NCI-H1417 treated with DMSO at 0.1 percent for 48 hours (cell line): ENCODE measurements at places on chromosomes 1 and 21.

DNA sequence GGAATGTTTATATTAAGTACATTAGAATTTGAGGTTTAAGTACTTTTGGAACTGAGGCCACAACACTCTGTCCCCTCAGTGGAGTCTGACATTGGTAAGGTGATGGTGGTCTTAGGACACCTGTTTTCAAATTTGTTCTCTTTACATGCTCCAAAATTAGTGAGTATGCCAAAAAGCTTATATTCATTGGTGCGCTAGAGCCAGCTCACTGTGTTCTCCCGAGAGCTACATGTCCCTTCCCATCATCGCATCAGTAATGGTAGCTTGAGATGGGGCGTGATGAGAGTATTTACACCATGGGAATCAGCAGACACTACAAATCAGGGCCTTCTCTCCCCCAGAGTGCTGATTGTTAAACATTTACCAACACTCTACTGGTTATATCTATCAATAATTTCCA is 19.5 kb downstream of the ETS2 start:
- no peak for DNase-seq

GRCh38 chr1:176801514-176802020 is 338.6 kb downstream of the PAPPA2 start:
- no peak for DNase-seq

DNA sequence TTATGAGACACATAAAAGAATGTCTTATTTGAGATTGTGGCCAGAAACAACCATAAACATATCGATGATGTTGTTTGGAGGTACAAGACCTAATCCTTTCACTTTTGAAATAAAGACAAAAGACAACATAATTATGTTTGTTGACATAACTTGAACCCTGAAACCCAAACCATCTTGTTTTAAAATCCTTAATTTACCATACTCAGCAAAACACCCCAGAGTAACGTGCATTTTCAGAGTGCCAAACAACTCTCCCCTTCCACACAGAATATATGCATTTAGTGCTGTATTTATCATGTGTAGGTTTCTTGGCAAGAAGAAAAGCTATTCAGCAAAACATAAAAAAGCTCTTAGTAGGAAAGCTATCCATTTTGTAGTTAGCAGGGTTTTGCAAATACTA is 17.5 kb downstream of the SIM2 start:
- DNase-seq = no peak

- DNase-seq = no peak
Measured at GRCh38 chr1:185058876-185059275, 13.5 kb downstream of the RNF2 start.
